Epithelial cell of proximal tubule (primary cell): ENCODE measurements at places on chromosomes 13 and 19. TPM values are rescaled to one million over a fixed set of nuclear protein-coding genes. Genes with fewer than 3 reads are reported as not detected.

ABCC4 gene
- total RNA-seq = 33.4 and 40.7 TPM in 2 replicates

DIRAS1 gene
- total RNA-seq = 0.94 TPM in 1 of 2 replicates, not detected in the other

RNF17 gene
- 0.65 and 1.8 TPM in 2 replicates for total RNA-seq

GRCh38 chr13:38693641-38694040, 6.8 kb downstream of the FREM2 start:
- DNase-seq = no peak

DNA sequence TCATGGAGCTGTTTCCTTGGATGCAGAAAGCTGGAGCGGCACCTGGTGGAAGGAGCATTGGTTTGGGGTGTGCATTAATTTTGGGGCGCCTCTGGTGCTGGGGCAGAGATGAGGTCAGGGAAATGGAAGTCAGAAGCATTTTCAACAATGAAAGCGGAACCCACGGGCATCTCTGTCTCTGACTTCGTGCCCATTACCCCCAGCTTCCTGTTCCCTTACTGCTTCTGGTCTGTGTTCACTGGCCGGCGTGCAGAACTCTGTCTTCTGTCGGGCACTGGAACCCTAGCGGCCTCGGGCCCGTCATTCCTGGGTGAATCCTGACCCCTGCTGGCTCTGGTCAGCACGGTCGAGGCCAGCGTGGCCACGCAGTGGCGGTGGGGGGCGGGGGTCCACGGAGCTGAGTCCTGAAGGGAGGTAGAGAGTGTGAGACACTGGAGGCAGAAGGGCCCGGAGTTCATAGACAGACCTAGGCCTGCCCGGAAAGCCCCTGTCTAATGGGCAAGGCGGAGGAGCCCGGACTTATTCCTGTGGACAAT, 7.9 kb upstream of the LINGO3 start:
- DNase-seq = no peak

DNA sequence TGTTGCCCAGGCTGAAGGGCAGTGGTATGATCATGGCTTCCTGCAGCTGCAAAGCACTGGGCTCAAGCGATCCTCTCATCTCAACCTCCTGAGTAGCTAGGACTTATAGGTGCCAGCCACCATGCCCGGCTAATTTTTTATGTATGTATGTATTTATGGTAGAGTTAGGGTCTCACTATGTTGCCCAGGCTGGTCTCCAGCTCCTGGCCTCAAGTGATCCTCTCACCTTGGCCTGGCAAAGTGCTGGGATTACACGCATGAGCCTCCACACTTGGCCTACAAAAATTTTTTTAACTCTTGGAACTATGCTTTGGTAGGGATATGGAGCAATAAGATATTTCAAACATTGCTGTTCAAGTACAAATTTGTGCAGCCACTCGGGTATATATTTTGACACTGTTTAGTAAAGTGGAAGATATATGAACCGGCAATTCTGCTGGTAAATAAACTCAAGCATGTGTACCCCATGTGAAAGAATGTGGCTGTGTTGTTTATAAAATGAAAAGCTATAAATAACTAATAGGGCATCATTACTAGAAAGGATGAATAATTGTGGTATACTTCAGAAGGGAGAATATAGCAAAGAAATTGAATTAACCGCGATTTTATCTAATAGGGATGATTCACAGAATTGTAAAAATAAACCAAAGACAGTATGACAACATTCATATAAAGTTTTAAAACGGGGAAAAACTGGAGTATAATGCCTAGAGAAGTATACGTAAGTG, 1.1 kb downstream of the ZNF566 start:
- DNase-seq = no peak

DNA sequence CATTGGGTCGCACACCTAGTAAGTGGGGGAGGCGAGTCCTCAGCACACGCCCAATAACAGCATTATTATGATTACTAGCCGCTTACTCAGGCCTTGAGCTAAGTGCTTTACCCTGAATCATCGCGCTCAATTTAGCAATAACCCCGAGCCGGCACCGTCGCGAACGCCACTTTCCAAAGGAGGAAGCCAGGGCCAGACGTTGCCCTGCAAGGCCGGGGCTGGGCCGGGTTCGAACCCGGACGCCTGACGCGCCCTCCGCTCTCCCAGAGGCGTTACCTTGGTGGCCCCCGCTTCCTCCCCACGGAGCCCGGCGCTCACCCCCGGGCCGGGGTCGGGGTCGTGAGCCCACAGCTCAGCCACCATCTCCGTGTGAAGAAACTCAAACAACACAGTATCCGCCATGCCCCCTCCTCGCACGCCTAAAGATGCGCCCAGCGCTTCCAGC, at the start of gene TRAPPC6A:
TRAPPC6A (minus strand) TSS at position 421 of the 445 bp plus-strand sequence; CDS start at position 402, 19 bp downstream.
- DNase-seq = peak; percentile 20

DNA sequence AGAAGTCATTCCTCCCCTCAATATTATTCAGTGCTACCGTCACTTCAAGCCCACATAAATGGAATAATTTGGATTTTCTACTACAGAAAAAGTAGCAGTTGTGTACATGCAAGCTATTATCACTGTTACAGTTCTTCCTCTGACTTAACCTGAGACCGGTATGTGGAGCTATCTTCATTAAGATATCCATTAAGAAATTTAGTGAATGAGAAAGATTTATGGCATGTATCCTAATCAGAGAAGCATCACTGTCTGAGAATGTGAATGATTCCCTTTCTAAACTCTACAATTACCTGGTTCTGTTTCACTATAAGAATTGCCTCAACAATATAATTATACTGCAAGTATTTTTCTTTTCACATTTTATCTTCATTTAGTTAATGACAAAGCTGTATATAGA, 278.7 kb downstream of the KLF5 start:
- DNase-seq = no peak

DNA sequence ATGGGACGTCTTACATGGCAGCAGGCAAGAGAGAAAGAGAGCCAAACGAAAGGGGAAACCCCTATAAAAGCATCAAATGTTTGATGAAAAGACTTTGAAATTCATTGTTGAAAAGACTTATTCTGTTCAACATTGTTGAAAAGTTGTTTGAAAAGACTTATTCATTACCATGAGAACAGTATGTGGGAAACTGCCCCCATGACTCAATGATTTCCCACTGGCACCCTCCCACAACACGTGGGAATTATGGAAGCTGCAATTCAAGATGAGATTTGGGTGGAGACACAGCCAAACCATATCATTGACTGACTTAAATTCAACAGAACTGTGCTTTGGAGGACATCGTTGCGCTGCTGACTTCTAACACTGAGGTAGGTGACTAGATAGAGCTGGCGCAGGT, 48.0 kb upstream of the RCBTB2 start:
- DNase-seq = no peak
